ENCODE measurements at places on chromosomes 2 and 18.

- DNase-seq, result no peak
These were observed 34.9 kb downstream of the AKAIN1 start for GRCh38 chr18:5162111-5162510.

DNA sequence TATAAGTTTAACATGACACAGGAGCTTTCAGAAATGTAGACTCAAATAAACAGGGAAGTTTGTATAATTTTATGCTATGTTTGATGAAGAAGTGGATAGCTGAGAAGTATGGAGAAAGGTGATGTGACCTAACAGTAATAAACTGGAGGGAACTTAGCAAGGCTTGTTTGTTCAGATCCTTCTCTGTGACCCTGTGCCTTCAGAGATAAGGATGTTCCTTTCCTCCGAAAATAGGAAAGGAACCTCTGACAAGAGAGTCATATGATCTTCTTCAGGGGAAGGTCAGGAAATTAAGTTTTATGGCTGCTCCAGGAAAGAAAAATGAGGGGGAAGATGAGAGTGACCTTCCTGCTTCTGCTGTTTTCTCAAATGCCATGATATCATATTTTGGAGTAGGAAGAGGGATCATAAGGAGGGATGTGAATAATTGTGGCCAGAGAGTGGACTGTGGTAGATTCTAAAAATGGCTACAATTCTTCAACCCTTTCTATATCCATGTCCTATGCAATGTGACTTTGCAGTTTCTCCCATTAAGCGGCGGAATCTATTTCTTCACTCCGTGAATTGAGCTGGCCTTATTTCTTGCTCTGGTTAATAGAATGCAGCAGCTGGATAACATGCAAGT, 8.5 kb upstream of the C2orf69 start:
- no peak for DNase-seq

DNA sequence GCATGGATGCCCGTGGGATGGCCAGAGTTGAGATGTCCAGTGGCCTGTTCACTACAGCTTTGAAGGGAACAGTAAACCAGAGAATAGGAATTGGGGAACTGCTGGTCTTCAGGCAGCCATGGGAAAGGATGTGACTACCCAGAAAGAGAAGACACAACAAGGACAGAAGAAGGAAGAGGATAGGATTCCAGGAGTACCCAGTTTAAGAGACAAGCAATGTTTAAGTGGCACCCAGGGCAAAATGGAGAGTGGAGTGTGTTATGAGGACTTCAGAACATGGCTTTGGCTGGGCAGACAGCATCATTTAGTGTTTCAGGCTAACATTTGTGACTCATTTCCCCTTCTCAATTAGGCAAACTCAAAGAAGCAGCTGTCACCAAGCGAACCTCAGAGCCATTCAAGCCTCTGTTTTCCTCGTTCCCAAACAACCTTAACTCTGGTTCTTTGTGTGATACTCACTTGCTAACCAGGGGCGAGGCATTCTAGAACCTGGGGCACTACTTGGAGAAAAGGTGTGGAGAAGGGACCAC, 4.0 kb upstream of the FAM124B start:
- DNase-seq, result no peak

DNA sequence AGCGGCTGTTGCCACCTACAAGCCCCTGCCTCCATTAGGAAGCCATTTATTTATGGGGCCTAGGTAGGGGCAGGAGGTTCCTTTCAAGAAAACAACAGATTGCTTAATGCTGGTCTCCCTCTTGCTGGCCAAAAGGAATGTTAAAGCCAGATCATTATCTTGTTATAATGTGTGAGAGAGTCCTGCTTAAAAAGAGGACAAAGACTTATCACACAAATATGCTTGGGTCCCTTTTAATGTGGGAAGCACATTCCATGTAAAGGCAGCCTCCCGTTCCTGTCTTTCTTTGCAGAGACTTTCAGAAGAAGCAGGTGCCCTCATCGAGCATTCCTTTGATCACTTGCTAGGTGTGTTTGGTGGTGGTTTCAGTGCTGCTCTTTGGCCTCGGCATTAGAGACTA, 76.4 kb downstream of the AGAP1 start:
- no peak for DNase-seq

- DNase-seq, result no peak
These were observed 99.7 kb upstream of the UGP2 start for GRCh38 chr2:63741884-63742579.

GRCh38 chr2:218883491-218884490, 3.1 kb downstream of the WNT10A start:
- DNase-seq, result peak; percentile 40

GRCh38 chr2:241540771-241541561, 17.6 kb upstream of the BOK start:
- DNase-seq, result peak; percentile 57

- DNase-seq, result no peak
These were observed 72.8 kb upstream of the MC4R start for GRCh38 chr18:60445341-60445740.

DNA sequence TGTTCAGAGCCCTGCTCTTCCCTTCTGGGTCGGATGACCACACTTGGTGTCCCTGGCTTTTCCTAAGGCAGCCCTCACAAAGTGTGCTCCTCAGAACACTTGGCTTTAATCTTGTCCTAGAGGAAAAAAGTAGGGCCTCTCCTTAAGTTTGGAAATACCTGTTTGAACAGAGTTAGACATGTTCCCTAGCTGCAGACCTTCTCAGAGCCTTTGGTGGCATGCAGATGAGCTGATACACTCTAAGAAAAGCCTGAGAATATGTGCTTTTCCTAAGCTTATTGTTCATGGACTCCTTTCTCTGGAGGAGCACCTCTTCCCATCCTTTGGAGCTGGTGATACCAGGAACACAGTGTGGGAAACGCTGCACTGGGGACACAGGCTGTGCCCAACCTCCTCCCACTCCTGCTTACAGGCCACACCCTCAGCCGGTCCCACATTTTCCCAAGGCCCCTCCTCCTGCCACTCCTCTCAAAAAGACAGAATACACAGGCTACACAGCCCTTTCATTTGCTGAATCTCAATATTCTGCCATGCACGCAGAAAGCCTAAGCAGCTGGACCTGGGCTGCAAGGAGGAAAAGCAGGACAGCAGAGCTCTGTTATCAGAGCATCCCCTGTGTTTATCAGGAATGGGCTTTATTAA, 443.6 kb downstream of the NBAS start:
- DNase-seq, result no peak

GRCh38 chr2:68506170-68506569, 38.8 kb downstream of the APLF start:
- DNase-seq, result no peak

- no peak for DNase-seq
These were observed 864.7 kb downstream of the TRIB2 start for GRCh38 chr2:13581471-13581870.

- DNase-seq, result no peak
These were observed 11.9 kb downstream of the TNS1 start for GRCh38 chr2:217990791-217991465.

DNA sequence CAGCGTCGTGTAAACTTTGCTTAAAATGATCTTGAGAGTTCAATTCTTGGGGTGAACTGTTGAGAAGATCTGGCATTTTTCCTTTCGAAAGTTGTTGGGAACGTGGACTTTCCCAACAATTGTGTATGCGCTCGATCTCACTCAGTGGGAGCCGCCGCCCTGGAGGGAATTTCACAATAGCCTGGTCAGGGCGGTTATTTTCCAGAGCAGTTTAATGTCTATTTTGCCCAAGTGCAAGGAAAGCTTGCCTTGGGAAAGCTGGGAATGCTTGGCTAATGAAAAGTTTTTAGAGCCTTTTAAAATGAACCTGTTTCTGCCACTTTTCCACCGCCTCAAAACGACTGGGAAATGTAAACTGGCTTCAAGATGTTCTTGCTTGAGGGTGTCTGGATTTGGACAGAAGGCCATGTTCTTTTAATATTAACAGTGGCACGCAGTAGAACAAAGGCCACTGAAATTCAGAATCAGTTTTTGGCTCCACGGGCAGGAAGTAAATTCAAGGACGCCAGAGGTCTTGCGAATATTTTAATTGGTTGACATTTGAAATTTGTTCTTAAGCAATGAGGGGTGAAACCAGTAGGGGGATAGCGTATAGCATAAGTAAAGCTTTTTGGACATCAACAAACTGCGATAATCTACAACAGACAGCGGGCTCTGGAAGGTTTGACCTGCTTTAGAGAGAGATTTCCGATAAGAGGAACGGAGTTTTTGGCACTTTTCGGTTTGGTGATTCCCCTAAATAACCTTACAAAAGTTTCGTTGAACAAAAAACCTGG, 1.2 kb downstream of the CFLAR start:
- DNase-seq, result no peak

DNA sequence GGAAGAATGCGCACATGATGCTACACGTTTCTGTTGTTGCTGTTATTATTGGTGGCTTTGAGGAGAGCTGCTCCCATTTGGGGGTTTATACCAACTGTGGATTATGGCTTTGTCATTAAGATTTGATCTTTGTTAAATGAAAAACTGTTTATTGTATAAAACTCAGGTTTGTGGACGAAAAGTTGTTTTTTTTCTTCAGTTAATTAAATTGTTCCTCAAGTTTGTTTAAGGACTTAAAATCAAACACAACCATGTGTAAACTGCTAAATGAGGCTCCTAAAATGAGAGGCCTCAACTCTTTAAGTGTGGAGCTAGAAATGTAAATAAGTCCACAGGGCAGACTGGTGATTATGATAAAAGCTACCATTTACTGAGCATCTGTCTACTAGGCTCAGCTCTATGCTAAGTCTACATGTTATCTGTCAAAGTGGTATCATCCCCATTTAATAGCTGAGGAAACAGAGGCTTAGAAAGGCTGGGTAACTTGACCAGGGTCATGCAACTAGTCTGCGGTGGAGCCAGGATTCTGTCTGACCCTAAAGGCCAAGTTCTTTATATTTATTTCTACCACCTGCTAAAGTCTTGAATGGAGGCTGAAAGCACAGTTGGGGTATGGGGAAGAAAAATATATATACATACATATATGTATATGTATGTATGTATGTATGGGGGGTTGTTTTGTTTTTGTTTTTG, 4.1 kb downstream of the MYCN start:
- DNase-seq, result no peak

GRCh38 chr2:88188748-88189147, 18.6 kb downstream of the THNSL2 start:
- DNase-seq, result no peak

- no peak for DNase-seq
These were observed 612.6 kb upstream of the ACVR2A start for GRCh38 chr2:147232225-147232669.
